ENCODE measurements at places on chromosomes 11 and 22.

GRCh38 chr11:82978422-82979099 lies 77.0 kb downstream of the DDIAS start:
- DNase-seq = no peak

GRCh38 chr11:67648140-67648795 lies 2.3 kb downstream of the ACY3 start:
- DNase-seq = no peak

DNA sequence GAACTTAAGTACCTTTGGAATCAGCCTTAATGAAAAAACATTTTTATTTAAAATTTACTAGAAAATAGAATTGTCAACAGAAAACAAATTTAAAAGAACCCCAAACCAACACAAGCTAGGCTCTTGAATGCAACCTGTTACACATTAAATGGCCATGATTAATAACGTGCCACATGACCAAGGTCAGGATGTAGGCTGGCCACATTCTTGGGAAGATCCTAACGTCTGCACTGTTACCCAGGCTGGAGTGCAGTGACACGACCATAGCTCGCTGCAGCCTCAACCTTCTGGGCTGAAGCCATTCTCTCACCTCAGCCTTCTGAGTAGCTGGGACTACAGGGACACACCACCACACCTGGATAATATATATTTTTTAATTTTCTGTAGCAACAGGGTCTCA lies 126.4 kb upstream of the APOA1 start:
- no peak for DNase-seq

GRCh38 chr22:28005513-28005912 lies 86.5 kb upstream of the PITPNB start:
- no peak for DNase-seq

DNA sequence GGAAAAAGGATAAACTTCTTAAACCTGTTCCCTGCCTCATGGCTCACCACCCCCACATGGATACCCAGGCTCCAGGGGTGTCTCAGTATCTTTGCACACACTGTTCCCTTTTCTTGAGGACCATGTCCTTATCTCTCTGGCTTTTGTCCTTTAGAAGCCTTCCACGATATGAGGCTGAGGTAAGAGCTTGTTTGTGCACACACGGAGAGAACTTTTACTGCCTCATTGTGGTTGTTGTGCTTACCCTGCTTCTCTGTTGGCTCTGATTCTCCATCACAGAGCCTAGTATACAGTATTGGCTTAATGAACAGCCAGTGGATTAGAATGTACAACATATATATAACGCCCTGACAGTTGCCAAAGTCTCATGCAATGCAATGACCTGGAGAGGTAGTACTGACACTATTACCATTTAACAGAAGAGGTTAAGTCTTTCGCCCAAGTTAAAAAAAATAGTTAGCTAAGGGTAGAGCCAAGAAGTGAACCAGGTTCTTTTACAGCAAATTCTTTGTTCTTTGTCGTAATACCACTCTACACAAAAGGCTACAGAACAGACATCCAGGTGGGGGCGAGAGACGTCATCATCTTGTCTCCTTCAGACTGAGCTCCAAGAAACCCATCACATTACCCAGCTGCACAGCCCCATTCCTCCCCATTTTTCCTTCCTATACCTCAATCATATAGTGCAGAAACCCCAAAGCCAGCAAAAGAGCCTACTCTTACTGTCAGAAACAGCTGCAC lies 117.3 kb downstream of the PLEKHA7 start:
- DNase-seq = no peak

DNA sequence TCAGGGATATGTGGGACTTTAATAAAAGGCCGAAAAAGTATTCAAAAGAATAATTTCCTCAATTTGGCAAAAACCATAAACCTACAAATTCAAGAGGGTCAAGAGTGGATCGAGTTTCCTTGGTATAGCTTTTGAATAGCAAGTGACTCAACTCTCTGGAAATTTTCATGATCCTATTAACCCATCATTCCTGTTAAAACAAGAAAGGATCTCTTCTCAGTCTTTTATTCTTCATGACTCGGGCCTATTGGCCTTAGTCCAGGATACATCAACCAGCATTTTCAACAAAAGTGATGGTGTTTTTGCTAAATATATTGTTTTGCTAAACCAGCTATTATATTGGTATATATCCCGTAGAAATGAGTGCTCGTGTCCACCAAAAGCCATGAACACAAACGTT lies 110.3 kb downstream of the ATXN10 start:
- no peak for DNase-seq

- no peak for DNase-seq
Measured at GRCh38 chr11:134655189-134655989, 243.3 kb upstream of the B3GAT1 start.

GRCh38 chr22:19525116-19525660 lies 978 bp upstream of the CLDN5 start:
- DNase-seq = no peak

Data from frontal cortex (tissue), 4 donors.